KBM-7 (cell line): ENCODE measurements at places on chromosomes 6 and 20.

- DNase-seq = no peak
Observed at GRCh38 chr20:60066438-60066823, 108.2 kb downstream of the CDH26 start.

GRCh38 chr6:150925590-150925928 lies 60.1 kb downstream of the MTHFD1L start:
- DNase-seq = no peak

DNA sequence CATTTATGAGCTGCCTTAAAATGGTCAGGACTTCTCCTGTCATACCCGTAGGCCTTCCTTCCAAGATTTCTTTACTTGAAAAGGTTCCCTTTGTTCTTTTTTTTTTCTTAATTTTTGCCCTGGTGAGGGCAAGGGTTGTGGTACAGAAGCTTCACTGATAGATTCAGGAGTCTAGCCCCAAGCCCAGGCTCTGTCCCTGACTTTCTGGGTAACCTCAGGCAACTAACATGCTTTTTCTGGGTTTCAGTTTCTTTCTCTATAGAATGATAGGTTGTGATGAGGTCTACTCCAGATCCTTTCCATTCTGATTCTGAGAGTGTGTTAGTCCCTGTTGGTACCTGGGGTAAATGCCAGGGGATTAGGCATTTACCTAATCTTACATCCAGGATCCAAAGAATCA lies 21.2 kb downstream of the SNPH start:
- DNase-seq = no peak

- DNase-seq = no peak
Observed at GRCh38 chr6:51429017-51429712, 610.5 kb downstream of the TFAP2B start.

- peak; percentile 34 for DNase-seq
Observed at GRCh38 chr6:43247114-43247999, 4.1 kb downstream of the TTBK1 start.

DNA sequence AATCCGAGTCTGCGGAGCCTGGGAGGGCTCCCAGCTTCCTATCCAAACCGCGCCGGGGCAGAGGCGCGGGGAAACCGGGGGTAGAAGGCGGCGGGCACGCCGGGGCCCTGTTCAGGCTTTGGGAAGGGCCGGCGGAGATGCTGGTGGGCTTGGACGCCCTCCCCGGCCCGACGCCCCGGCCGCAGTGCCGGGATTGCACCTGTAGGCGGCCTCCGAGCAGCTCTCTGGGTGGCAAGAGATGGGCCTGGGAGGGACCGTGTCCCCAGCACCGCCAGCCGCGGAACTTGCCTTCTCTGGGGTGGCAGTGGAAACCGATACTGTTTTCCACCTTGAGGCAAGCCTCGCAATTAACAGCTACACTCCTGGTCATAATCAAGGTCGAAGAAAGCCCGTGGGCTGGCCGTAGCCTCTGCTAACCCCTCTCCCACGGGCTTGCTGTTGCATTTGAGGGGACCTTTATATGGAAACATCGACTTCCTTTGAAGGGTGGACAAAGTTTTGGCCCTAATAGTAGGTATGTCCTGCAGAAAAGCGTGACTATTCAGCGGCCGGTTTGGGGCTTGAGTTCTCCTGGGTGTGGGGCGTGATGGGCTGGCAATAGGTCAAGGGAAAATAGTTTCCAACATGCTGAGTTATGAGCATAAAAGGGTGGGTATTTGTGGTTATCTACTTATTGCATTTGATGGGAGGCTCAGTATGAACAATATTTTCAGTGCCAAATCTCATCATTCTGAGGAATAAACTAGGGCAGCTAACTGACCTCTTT lies 1.1 kb upstream of the JAG1 start:
- DNase-seq = peak; percentile 85

DNA sequence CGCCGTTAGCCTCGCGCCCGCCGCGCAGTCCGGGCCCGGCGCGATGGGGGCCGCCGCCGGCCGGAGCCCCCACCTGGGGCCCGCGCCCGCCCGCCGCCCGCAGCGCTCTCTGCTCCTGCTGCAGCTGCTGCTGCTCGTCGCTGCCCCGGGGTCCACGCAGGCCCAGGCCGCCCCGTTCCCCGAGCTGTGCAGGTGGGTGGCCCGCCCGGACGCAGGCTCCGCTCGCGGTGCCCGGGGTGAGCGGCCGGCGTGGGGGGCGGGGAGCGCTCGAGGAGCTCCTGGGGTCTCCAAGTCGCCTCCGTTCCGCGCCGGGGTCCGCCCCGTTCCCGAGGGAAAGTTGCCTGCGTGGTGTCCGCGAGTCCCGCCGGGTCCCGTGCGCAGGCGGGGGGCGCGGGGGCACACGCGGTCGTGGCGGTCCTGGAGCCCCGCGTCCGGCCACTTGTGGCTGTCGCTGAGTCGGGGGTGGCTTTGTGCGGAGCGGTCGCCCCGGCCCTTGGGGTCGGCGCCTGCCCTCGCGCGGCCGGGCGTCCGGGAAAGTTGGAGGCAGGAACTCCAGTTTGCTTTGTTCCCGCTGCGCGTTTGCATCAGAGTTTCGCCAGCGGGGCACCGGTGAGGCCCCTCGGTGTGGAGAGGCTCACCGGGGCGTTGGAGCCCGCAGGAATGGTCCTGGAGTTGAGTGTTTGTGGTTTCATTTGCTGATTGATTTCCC lies 476 bp downstream of the IGF2R start:
- peak; percentile 45 for DNase-seq
